ENCODE measurements at places on chromosomes 4 and X.

DNA sequence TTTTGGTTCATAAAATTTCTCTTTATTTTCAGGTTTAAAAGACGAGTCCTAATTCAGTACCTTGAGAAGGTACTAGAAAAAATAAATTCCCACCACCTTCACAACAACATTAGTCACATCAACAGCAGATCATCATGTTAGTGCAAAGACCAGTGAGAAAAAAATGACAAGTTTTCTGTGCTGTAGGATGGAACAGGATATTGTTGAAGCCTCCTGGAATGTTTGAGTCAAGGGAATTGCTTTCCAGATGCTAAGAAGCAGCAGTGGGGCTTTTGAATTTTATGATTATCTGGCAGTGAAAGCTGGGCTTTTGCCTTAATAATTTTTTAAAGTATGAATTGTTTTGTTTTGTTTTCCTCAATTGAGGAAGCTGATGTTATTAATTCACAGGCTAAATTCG lies 61.0 kb downstream of the INTS6L start:
- no peak for DNase-seq

DNA sequence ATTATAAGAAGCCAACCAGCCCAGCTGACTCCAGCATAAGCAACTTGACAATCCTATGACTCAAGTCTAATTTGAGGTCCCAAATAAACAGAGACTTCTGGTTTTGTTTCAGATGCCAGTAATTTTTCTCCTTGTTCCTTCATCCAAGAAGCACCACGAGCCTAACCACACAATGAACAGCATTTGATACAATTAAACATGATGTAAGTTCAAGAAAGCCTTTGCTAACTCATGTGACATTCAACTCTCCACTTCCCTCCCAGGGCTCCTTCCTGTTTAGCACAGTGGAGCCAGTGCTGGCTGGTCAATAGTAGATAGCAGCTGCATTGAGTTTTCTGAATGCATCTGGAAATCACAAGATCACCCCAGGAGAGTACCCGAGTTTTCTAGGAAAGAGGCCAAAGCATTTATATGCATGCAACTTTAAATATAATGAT lies 206.3 kb downstream of the ARHGAP24 start:
- peak; percentile 13 for DNase-seq

GRCh38 chr4:39730072-39730471 lies 32.1 kb downstream of the UBE2K start:
- DNase-seq: no peak

DNA sequence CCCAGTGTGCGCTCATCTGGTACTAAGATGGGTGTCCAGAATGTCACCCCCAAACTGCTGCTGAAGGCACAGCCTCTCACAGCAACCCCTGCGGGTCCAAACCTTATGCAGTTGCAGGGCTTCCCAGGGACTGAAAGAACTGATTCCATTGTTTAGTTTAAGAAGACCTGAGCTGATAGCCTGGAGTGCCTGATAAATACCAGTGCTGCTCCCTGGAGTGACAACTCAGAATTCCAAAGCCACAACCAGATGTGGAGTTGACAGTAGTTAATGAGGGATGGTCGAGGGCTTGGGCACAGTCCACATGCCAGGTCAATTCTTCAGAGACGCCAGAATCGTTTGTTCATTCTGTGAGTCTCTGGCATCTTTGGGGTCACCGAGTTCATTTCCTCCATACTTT lies 71.2 kb downstream of the LNX1 start:
- no peak for DNase-seq

DNA sequence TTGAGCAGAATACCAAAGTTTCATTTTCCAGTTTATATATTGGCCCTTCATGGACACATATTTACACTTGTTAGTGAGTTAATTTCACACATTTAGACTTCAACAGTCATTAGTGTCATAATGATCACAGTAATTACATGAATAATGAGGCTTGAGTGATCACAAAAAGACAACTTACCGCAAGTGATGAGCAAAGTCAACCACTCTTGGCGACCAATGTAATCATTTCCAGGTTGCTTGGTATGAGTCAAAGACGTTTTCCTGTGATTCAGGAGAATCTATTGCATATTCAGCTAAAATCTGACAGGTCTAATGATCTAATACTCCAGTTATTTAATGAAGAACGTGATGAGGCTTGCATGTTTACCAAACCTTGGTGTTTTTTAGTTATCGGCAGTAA lies 407.9 kb upstream of the TENM3 start:
- DNase-seq: no peak

GRCh38 chrX:129574214-129574613 lies 34.2 kb downstream of the OCRL start:
- DNase-seq: no peak

DNA sequence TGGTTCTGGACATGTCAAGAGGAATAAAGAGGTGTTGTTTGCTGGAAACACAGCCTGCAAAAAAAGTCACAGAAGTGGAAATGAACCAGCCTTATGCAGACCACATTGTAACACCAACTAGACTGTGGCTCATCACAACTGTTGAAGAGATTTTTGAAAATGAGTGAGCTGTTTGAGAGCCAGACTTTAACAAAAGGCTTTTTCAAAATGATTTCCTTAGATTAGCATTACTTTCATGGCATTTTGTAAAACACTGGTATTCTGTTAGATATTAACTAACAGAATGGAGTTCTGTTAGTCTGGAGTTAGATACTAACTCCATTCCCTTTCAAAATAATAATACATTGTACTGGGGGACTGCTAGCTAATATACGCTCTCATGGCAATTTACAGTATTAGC lies 60.6 kb upstream of the GABRA2 start:
- no peak for DNase-seq

GRCh38 chrX:105190252-105190853 lies 30.1 kb downstream of the TEX13A start:
- DNase-seq: no peak

DNA sequence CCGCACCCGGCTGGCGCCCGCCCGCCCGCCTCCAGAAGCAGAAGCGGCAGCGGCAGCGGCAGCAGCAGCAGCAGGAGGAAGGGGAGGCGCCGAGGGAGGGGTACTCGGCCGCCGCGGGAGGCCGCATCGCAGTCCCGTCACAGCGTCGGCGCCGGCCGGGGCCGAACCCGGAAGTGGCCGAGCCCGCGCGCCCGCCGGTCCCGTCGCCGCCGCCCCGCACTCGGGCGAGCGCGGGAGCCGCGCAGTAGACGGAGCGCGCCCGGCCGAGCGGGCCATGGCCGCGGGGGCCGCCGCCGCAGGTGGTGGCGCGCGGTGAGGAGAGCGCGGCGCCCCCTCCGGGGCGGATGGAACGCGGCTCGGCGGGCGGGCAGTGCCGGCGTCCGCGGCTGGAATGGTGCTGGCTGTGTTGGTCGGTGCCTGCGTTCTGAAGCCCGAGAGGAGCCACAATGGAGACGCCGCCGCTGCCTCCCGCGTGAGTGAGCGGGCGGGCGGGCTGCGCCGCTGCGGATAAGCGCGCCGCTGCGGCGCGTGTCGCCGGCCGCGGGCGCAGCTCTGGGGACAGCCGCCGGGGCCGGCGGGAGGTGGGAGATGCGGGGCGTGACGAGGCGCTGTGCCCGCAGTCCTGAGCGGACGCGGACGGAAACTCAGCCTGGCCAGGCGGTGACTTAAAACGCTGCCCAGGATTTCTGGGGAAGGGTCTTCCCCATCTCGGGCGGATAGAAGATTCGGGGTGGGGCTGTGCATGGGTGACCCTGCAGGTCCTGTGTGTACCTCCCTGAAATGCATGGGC lies at the start of gene KLHL2:
Gene KLHL2 (plus strand): TSS at position 131 of the 790 bp plus-strand sequence. CDS start 316 bp downstream, at position 447.
- peak; percentile 79 for DNase-seq

DNA sequence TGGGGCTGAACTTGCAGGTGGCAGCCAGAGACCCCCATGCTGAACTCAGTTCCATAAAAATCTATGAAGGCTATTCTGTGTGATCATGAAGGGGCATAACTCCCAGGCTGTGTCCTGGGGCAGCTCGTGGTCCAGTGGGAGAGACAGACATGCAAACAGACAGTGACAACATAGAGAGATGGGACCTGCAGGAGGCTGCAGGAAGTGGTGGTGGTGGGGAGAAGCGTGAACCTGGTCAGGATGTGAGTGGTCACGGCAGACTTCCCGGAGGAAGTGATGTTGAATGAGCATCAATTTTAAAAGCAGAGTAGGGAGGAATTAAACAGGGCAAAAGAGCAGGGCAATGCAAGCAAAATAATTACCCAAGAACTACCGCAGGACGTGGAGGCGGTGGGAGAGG lies 23.2 kb upstream of the SORCS2 start:
- peak; percentile 49 for DNase-seq

- no peak for DNase-seq
Measured at GRCh38 chr4:58587856-58588255, 1477.7 kb upstream of the IGFBP7 start.

- DNase-seq: no peak
Measured at GRCh38 chr4:89008166-89008565, 48.8 kb downstream of the FAM13A start.

DNA sequence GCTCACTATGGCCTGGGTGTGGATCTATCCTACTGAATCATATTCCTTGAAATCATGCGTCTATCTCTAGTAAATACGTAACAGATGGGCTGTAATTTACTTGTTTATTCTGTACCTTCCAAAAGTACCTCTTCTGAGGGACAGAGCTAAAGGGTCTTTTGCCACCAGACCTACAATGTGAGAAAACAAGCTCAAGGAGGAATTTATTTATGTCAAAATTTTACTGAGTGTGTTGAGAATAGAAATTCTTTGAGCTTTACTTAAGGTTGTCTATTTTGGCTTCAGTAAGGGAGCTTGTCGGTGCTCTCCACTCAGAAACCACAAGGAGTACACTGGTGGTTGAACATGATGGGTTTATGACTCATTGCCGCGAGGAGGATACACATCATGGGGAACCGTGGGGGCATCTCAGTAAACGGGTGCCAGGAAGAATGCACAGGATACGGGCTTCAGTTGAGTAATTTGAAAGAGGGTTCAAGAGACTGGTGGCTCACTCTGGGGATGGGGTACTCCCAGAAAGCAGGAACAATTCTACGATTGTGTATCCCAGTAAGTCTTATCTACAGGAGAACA lies 3.0 kb downstream of the ANK2 start:
- no peak for DNase-seq

GRCh38 chrX:108584617-108585211 lies 145.1 kb downstream of the COL4A5 start:
- no peak for DNase-seq

- no peak for DNase-seq
Measured at GRCh38 chr4:40328383-40328782, 6.8 kb upstream of the CHRNA9 start.

- no peak for DNase-seq
Measured at GRCh38 chr4:25423548-25423947, 46.5 kb downstream of the ANAPC4 start.

GRCh38 chrX:119067023-119067739 lies 5.6 kb upstream of the CT47C1 start:
- DNase-seq: no peak

DNA sequence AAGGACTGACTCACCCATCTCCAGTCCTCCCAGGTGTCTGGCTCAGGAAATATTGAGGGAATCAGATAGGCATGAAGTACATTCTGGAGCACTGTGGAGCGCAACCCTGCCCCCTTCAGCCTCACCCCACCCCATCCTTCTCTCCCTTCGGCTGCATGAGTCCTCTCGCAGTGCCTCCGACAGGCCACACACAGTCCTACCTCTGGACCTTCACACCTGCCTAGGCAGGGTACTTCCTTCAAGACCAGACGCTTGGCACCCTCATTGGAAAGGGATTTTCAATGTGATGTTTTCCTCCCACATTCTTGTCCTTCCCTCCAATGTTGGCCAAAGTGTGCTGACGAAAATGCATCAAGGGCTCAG lies 26.8 kb upstream of the PPP2R2C start:
- DNase-seq: no peak

- DNase-seq: no peak
Measured at GRCh38 chrX:53281321-53281822, at the start of gene IQSEC2. Gene IQSEC2 (minus strand): TSS chrX:53281584.

GRCh38 chr4:5866841-5867813 lies 25.8 kb downstream of the CRMP1 start:
- DNase-seq: no peak

DNA sequence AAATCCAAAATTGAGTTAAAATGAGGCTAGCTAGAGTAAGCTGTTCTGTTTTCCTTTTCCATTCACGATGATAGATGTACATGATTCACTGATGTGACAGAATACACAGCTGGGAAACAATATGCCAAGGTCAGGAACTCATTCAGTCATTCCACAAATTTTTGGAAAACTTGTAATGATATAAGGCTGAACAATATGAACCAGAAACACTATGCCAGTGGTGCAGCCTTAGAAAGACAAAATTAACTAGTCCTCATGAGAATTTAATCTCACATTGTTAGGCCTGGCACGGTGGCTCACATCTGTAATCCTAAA lies 50.0 kb upstream of the NDST3 start:
- DNase-seq: no peak

GRCh38 chr4:53049528-53049927 lies 187.4 kb downstream of the RASL11B start:
- no peak for DNase-seq

GRCh38 chrX:66633541-66633940 lies 5.3 kb downstream of the EDA2R start:
- DNase-seq: no peak

DNA sequence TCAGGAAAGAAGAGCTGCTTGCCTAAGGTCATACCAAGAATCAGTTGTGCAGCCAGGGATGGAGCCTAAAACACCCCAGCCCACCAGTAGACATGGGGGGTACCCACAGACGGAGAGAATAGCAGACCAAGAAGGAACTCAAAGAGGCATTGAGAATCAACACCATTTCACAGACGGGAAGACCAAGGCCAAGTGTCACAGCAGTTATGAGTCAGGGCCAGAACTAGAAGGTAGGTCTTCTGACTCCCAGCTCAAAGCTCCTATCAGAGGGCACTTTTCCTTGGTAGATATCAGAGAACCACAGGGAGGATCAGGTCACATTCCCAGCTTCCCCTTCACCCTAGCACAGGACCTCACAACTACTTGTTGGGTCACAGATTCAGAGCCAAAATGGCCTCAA lies 14.5 kb downstream of the OTUD5 start:
- no peak for DNase-seq

DNA sequence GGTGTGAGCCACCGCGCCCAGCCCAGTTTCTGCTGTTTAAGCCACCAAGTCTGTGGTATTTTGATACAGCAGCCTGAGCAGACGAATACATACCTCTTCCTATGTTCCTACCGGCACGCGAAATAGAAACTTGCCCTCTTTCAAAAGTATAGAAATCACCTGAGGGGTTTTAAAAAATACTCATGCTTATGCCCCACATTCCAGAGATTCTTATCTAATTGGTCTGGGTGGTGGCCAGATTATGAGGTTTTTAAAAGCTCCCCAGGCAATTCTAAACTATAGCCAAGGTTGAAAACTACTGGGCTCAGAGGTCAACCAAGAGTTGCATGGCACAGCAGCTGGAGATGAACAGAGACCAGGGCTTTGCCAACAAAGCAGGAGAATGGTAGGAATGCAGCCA lies 24.9 kb upstream of the HUWE1 start:
- no peak for DNase-seq

- peak; percentile 35 for DNase-seq
Measured at GRCh38 chr4:15396157-15396800, 31.6 kb upstream of the C1QTNF7 start.

- DNase-seq: no peak
Measured at GRCh38 chr4:185713272-185713671, 98.7 kb downstream of the SORBS2 start.

- no peak for DNase-seq
Measured at GRCh38 chr4:127622621-127622920, 10.2 kb upstream of the INTU start.
